ENCODE measurements at places on chromosomes 2 and 18. TPM values are rescaled to one million over a fixed set of nuclear protein-coding genes. Genes with fewer than 3 reads are reported as not detected.

GRCh38 chr2:20222014-20222768 lies 2.7 kb downstream of the SDC1 start:
- DNase-seq = no peak

DNA sequence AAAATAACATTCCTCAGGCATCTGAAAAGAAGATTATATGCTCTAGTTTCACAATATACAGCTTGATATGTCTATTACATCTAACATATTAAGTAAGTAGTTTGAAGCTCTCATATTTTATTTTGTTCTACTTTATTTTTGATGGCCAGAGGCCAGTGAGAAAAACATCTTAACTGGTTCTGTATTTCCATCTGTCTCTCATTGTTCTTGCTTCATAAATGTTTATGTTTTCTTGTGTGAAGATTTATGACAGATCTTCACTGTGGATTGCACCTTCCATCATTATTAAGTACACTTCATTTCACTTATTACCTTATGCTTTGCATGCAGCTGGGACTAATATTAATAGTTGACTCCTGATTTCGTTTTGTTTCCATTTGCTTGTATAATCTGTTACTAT lies 511.2 kb downstream of the TSN start:
- no peak for DNase-seq

- no peak for DNase-seq
Observed at GRCh38 chr2:223688094-223688835, 86.1 kb upstream of the SCG2 start.

The GALNT14 gene
- not detected for total RNA-seq

- no peak for DNase-seq
Observed at GRCh38 chr18:77608807-77609206, 359.2 kb downstream of the GALR1 start.

GRCh38 chr2:39870871-39871270 lies 91.8 kb upstream of the THUMPD2 start:
- DNase-seq = no peak

DNA sequence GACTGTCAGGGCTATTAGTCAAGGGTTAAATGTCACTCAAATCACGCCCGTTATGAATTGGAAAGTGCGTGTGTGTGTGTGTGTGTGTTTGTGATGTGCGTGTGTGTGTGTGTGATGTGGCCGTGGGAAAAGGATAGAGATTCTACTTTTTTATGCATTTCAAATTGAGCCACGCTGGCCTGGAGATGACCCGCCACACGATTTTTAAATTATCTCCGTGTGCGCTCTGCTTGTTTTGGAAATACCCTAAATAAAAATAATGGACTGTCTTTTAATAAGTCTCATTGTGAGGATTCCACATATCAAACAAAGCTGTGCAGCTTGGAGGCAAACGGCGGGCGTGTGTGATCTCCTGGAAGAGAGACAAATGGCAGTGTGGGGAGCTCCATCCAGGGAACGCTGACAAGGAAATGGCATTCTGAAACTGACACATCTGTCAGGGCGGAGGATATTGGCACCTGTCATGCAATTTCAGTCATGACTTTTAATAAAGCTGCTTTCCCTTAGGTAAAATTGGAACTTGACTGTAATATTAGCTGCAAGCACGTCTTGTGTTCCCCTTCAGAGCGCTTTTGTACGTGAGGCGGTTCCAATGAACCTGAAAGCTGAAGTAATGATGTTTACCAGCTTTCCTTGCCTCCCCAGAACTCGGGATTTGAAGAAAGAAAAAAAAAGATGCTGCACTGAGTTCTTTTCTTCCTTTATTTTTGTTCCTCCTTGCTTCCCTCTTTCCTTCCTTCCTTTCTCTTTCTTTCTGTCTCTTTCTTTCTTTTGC lies 381.8 kb upstream of the SMIM21 start:
- DNase-seq = no peak

DNA sequence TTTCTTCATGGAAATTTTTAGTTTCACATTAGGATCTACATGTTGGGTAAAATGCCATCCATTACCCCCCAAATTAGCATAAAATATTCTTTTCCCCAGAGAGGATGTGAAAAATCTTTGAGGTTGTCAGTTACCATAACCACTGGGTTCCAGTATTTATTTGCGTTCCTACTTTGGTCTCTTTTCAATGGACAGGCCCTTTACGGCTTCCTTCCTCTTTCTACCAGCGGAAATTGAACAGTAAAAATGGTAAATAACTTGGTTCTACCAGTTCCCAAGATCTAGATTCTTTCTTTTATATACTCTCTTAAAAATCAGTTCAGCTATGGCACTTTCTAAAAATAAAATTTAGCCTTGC lies 169.2 kb upstream of the APCDD1 start:
- DNase-seq = no peak
